ENCODE measurements at places on chromosomes 16 and 17. TPM values are rescaled to one million over a fixed set of nuclear protein-coding genes. Genes with fewer than 3 reads are reported as not detected.

GRCh38 chr17:21360048-21360447, 16.1 kb upstream of the KCNJ12 start:
- DNase-seq = no peak

The KLHL10 gene
- polyA plus RNA-seq = 0.15 TPM

- DNase-seq = no peak
These were observed 15.0 kb downstream of the GLOD4 start for GRCh38 chr17:767076-767475.

GRCh38 chr17:37179893-37180292, 195.9 kb upstream of the C17orf78 start:
- DNase-seq = no peak

DNA sequence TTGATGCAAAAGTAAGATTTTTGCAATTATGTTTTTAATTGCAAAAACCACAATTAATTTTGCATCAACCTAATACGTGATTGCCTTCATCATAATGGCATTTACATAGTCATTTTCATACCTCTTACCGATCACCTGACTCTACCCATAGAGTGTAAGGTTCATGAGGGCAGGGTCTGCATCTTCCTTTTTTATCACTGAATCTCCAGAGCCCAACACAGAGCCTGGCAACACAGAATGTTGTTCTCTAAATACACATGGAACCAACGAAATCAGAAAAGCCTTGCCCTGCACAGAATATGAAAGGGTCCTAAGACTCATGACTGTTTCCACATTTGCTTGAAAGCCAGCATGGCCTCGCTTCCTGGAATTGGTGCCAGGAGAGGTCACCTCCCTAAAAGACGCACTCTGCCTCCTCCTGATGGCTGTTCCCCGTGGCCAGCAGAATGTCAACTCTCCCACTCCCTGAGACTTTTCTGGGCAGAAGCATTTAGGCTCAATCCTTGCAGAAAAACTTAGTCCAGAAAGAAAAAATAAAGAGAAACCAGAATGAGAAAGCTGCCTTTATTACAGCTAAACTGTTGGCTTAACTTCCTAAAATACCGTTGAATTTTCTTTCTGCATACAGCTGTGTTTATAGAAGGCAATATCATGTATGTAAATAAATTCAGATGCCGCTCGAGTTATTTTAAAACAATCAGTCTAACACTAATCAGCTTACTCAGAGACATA, 327.8 kb upstream of the MAF start:
- no peak for DNase-seq

DNA sequence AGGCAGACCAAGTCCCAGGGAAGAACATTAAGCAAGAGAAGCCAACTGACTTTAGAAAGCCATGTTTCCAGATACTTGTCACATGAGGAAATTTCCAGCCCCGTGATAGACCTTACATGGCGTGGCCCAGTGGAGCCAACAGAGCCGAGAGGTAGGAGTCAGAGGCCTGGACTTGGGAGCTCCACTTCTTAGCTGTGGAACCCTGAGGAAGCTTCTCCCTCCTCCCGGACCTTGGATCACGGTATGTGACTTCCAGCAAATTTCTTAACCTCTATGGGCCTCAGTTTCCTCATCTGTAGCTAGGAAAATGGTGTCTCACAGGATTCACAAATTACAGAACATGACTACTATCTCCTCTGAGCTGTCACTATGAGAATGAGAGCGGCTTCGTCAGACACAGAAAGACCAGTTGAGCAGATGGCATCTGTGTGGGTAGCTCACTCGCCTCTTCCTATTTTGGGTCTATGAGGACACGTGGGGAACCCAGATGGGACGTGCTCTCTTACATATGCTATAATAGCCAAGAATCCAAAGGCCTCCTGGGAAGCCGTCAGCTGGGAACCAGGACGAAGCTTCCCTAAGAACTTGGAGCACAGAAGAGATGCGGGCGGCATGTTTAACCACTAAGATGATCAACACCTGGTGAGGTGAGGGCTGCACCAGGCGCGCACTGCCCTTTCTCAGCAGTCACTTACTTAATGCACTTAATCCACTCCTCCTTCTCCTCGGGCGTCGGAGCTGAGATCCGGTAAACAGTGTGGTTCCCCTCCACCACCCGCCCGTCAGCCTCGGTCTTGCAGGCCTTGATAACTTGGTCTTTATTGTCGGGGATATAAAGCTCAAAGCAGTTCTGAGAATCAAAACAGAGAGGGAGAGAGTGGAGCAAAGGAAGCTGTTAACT, 102.3 kb downstream of the CYTH1 start:
- no peak for DNase-seq

- no peak for DNase-seq
These were observed 23.6 kb downstream of the CLEC16A start for GRCh38 chr16:10967986-10968385.

The ATP1B2 gene
- polyA plus RNA-seq = 33.8 TPM

DNA sequence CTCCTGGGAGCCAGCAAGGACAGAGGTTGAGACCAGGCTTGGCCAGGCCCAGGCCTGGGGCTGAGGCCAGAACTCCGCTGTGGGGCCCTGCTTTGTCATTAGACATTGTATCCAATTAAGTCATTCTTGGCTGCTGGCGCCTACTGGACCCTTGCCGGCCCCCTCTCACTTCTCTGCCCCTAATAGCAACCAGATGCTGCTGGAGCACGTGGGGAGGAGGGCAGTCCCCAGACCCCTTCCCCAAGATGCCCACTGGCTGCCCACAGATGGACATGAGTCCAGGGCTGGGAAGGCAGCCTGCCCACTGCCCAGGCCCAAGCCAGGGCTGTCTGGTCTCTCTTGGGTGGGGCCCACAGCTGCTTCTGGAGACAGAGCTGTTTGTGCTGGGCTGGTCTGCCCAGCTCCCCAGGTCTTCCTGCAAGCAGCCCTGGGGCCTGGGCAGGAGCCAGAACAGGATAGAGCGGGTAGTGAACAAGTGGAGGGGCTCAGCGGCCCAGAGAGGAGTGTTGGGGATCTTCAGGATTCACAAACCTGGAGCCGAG, 7.8 kb downstream of the PLXDC1 start:
- peak; percentile 78 for DNase-seq

DNA sequence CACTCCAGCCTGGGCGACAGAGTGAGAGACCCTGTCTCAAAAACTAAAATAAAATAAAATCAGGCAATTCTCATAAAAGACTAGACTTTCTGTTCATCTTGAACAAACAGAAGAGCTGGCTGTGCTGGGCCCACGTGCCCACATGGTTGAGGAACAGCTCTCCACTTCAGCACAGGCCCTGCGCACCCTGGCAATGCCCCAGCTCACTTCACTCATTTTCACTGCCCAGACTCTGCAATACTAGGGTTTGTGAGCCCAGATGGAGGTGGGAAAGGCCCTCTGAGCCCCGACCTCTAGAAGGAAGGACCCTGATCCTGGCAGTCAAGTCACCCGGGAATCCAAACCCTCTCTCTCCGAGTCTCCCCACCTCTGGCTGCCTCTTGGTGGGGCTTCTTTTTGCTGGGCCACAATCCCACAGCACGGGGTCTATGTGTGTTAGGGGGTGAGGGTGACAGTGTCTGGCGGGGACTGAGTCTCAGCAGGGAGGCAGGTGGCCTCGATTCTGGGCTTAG, 14.8 kb downstream of the MYLK3 start:
- DNase-seq = no peak

GRCh38 chr16:71855937-71856662, 10.3 kb downstream of the ATXN1L start:
- no peak for DNase-seq

The TMEM92 gene
- polyA plus RNA-seq = 1.8 TPM

DNA sequence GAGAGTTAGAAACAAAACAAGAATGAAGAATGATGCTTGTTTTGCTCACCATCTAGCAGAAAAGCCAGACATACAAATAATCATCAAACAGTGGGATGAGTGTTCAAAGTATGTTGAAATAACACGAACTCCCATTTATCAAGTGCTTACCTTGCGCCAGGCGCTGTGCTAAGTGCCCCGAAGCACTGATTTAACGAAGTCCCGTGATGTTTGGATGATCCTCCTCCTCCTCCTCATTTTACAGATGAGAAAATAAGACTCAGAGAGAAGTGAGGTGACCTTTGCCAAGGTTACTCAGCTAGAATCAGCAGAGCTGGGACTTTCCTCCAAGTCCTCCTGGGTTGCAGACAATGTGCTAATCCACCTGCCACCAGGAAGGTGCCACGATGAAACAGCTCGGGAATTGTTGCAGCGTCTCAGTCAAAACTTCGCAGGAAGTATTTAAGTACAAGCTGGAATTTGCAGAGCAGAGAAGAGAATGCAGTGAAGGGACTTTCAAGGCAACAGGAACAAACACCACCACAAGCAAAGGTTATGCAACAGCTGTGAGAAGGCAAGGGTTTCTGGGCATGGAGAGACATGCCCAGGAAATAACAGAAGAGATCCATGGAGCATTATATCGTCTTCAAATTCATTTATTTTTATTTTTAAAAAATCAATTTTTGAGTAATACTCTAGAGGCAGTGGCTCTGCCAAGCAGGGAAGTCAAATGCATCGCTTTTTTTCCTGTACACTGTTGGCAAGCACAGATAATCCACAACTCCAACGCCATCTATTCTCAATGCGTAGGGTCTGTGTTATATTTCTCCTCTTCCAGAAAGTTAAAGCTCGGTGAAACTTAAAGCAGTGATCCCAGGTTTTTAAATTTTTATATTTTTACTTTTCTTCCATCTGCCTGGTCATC, 11.1 kb downstream of the PRCD start:
- no peak for DNase-seq

DNA sequence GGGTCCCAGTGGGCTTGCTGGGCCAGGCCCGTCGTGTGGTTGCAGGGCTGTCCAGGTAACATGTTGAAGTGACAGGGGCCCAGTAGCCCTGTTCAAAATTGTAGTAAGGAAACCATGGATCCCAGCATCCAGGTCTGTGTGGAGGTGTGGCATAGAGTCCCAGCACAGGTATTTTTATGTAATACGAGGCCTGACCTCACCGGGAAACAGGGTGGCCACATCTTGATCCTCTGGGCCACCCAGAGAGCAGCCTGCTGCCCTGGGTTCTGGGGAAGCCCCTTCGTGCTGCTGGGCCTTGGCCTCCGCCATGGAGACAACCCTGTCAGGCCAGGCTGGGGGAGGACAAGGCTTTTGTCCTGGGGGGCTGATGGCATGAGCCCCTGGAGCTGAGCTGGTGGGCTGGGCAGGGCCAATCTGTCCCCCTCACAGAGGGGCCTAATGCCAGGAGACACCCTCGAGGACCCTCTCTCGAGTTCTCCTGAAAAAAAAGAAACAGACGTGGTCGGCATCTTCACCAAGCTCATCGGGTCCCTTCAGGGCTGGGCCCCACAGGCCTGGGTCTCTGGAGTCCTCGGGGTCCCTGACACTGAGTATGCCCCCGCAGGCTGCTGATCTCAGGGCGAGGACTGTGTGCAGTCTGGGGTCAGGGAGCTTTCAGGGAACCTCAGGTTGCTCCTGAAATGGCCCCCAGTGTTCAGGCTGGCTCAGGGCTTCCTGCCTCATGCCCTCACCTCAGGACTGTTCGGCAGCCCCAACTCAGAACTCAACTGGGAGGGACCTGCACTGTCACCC, 47.8 kb downstream of the TNFRSF13B start:
- DNase-seq = no peak

The IRX5 gene
- polyA plus RNA-seq = 1.1 TPM

DNA sequence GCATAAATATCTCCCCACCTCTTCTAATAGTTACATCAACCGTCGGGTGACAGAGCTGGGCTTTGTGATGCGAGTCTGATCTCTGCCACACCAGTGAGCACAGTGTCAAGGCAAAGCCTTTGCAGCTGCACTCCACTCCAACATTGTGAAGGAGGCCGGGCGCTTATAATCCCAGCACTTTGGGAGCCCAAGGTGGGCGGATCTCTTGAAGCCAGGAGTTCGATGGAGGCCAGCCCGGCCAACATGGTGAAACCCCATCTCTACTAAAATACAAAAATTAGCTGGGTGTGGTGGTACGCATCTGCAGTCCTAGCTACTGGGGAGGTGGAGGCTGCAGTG, 18.9 kb downstream of the CYB5D2 start:
- DNase-seq = no peak

The ENKD1 gene
- 8.7 TPM for polyA plus RNA-seq

The CCL8 gene
- 0.46 TPM for polyA plus RNA-seq

DNA sequence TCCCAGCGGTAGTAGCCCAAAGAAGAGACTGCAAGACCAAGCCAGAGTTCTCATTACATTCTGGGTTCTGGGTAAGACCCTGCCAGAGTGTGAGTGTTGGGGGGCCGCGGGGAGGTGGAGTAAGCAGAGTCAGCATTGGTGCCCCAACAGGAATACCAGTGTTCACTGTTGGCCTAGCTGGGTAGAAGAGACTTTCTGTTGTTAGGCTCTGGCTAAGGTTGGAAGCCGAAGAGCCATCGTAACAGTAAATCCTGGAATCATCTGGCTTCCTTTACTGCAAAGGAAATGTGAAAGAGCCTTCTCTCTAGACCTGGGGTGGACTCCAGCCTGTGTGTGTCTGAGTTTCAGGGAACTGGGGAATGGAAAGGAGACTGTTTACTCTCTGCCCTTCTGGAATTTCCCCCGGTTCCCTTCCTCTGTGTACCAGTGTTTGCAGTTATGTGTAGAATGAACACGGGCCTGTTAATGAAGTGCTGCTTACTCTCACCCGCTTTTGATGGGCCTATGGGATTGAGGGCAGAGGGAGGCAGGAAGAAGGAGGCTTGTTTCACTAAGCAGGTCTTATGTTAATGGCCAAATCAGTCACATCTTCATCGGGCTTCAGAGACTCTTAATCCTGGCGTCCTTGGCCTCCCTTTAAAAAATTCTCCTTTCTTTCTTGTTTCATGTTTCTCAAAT, 68.5 kb downstream of the WWP2 start:
- DNase-seq = no peak

DNA sequence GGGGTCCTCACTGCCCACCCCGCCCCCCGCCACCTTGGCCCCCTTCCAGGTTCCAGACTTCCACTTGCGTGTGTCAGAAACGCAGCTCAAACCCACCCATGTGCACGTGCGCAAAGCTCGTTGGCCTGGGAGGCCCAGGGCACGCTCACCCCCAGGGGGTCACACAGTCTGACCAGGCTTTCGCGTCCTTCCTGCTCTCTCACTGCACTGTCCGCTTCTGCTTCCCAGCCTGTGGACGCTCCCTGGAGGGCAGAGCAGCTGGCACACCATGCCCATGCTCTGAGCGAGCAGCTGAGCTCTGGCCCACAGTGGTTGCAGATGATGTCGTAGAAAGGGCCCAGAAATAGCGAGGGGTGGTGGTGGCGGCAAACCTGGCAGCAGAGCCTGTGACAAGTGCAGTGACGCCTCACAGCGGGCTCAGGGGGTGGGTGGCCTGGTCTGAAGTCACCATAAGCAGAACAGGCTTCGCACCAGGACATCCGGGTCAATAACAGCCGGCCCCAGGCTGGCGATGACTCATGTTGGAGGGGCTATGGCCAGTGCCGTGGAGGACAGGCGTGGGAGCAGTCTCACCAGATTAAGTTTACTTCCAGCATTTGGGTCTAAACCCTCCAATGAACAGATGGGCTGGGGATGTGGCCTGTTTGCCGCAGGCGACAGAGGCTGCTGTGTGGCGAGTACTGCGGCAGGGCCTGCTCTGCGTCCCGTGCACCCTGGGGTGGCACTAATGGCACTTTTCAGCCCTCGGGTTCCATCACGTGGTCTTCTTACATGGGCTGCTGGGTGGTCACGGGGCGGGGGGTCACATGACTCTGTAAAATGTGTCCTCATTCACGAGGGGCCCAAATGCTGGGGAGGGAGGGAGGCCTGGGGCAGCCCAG, 49.0 kb downstream of the NT5M start:
- DNase-seq = peak; percentile 40

Measured in hindlimb muscle (tissue), 1 donor.